Stimulated activated CD8-positive, alpha-beta memory T cell treated with anti-CD3 and anti-CD28 coated beads, Interleukin-7, amount 100 ng/mL, for 4 hours (primary cell): ENCODE measurements at places on chromosomes 12 and 14.

DNA sequence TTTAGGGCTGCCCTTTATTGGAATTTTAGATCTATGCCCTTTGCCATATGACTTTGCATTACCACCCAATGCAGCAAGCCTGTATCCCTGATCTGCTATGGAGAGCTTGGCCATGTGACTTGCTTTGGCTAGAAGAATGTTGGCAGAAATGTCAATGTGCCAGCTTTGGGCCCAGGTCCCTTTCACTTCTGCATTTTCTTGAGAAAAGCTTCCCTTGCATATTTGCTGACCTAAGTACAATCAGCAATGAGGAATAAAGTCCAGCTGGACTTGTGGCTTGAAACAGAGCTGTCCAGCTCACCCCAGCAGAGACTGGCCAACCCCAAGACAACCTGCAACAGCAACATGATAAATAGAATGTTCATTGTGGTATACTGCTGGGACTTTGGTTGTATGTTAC, 135.9 kb downstream of the PAH start:
- DNase-seq = no peak

- DNase-seq = no peak
Observed at GRCh38 chr12:92356425-92356824, 210.8 kb upstream of the BTG1 start.

DNA sequence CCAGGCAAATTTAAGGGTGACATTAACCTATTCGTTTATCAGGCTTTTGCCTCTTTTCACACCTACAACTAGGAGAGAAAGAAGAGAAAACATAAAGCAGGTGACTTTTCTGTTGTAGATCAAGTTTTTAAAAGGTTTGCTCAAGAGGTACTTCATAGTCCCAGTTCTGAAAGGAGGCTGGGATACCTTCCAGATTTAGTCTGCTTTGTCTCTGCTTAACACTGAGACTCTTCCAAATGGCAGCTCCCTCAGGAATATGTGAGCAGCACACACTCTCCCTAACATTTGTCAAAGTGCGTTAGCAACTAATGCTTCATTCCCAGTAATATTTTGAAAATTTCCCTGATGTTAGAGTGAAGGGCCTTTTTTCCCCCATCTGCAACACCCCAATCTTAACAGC, 133.7 kb upstream of the RASSF8 start:
- no peak for DNase-seq

DNA sequence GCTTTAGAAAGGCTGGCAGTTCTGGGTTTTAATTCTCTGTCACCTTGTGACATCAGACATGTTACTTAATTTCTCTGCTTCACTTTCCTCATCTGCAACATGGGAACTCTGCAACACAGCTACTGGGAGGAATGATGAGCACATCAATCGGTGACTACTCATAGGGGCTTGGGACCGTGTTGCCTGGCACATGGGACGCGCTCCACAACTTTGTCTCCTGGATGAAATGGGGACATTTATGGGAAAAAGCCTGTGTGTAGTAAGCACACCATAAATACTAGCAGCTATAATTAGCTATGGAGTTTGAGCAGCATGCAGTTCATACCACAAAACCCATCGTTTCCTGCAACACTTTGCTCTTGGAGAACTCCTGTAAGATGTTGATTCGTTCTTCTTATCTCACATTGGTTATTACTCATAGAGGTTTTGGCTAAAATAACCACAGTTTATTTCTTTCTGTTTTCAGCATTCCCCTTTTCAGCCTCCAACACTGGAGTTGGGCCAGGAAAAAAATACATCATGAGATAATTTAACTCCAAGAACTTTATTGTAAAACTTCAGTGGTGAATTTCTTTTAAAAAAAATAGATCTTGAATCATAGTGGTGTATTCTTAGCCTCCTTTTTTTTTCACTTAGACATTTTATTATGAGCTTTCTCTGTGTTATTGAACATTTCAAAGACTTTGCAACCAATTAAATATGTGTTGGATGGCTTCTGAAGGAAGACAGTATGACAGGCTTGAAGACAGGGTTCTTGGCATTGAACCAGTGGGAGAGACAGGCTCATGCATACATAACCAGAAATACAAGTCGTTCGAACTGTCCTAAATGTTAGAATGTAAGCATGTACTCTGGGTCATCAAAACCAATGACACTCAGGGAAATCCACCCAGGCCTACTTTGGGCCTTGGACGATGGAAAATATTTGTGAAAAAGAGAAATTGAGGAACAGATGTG, 72.7 kb downstream of the RIN3 start:
- no peak for DNase-seq

- DNase-seq = no peak
Observed at GRCh38 chr12:15726027-15726877, 62.9 kb downstream of the EPS8 start.

DNA sequence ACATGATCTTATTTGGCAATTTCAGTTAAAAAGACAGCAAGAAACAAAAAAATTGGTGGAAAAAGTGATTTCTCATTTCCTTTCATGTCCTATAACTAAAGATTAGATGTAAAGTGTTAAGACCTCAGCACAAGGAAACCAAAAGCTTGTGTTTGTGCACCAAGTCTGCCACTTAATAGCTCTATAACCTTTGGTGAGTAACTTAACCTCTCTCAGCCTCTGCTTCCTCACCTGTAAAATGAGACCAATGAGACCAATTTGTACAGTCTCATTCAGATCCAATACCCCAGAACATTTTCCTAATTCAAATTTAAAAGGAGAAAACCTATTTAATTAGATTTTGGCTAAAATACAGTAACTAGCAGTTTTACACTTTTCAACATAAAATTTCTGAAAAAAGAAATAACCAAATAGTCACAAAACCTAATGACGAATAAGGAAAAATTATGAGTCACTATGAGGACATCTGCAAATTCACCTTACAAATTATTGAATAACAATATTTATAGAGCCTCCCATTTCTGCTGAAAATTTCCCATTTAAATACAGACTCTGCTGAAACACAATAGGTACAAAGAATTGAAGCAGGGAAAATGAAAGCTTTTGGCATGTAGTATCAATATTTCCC, 71.1 kb downstream of the EPS8 start:
- DNase-seq = no peak

DNA sequence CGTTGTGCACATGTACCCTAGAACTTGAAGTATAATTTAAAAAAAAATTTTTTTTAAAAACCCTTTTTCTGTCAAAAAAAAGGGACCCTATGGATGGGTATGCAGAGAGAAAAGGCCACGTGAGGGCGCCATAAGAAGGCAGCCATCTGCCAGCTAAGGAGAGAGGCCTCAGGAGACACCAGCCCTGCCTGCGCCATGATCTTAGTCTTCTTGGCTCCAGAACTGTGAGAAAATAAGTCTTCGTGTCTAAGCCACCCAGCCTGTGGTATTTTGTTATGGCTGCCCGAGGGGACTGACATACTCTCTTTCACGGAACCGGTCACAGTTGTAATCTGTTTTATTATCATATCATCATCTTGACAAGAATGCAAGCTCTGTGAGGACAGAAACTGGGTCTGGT, 174.8 kb downstream of the EFCAB11 start:
- no peak for DNase-seq

- no peak for DNase-seq
Observed at GRCh38 chr12:125001636-125002035, 8.2 kb downstream of the BRI3BP start.

GRCh38 chr12:130203151-130203550, 40.9 kb downstream of the FZD10 start:
- no peak for DNase-seq

GRCh38 chr12:72406111-72406510, 133.9 kb downstream of the TRHDE start:
- no peak for DNase-seq

DNA sequence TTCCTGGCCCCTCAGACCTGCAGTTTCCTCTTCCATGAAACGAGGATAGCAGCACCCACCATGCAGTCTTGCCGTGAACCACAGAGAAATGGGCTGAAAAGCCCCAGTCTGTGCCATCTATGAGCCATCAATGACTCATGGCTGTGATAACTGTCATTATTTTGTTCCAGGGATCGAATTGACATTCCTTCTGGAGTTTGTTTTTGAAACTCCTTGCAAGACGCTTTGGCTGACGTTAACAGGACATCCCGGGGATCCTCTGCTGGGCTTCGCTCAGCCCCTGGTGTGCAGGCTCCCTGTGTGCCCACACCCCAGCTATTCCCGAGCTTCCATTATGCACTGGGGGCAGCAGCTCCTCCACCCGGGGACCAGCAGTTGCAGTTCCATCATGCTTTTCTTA, 33.8 kb downstream of the MMAB start:
- no peak for DNase-seq

DNA sequence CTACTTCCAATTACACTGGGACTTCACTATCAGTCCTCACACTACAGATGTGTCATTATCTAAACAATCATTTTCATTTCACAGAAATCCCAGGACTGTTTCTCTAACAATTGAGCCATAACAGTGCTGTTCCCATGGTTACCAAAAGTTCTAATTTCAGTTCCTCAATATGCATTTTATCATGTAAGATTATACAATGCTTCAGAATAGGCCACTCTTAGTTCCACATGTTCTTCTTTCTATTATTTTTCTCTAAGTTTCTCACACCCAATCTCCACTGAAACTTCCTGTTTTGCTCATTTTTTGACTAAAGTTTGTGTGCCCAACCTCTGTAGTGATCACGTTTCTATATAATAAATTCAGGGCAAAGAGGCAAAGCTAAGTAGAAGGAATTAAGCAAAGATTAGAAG, 185.8 kb downstream of the DUSP6 start:
- no peak for DNase-seq

GRCh38 chr12:57623811-57624390, 9.1 kb downstream of the B4GALNT1 start:
- DNase-seq = no peak

GRCh38 chr12:77847680-77848431, 17.2 kb downstream of the NAV3 start:
- no peak for DNase-seq

- no peak for DNase-seq
Observed at GRCh38 chr12:63064080-63064479, 86.9 kb downstream of the AVPR1A start.

- peak; percentile 21 for DNase-seq
Observed at GRCh38 chr14:70955543-70956480, 48.6 kb downstream of the PCNX1 start.

- DNase-seq = no peak
Observed at GRCh38 chr12:3428631-3429030, 62.4 kb upstream of the PRMT8 start.

GRCh38 chr12:65566751-65567150, 257.5 kb upstream of the HMGA2 start:
- no peak for DNase-seq

GRCh38 chr12:110084314-110085015, 36.1 kb upstream of the C12orf76 start:
- no peak for DNase-seq

- no peak for DNase-seq
Observed at GRCh38 chr12:89230376-89231315, 121.7 kb downstream of the DUSP6 start.

DNA sequence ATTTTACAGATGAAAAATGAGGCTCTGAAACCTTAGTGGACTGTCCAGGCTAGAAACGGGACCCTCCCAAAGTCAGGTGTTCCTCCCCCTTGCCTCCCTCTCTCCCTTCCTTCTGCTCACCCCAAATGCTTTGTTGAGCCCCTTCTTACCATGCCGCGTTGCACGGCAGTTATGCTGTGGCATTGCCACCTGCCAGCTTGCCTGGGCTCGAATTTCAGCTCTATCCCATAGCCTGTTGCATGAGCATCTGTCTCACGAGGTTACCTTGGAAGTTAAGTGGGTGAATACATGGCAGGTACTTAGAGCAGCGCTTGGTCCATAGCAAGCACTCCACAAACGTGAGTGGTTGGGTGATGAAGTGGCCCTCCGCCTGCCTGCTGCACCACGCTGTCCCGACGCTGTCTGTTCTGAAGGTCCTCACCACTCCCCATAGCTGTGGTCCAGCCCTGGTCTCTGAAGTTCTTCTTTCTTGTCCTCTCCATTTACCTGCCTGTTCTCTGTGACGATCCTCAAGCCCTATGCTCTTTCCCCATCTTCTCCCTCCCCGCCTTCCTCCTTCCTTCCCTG, 269.9 kb downstream of the CACNA1C start:
- DNase-seq = no peak

GRCh38 chr12:27780612-27781408, 774 bp upstream of the MANSC4 start:
- DNase-seq = peak; percentile 12

DNA sequence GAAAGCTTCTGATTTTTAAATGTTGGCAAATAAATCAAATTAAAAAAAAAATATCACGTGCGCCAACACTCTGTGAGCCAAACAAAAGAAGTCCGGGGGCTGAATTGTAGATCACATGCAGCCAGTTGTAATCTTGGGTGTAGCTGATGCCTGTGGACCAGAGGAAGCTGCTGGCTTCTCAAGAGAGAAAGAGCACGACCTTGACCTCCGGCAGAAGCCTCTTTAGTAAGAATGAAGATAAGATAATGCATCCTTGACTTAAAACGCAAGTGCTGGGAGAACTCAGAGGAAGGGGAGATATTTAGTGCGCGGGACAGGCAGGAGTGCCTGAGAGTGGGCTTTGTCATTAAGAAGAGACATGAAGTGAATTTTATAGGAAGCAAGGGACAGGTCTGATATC, 162.8 kb upstream of the TBX3 start:
- no peak for DNase-seq

DNA sequence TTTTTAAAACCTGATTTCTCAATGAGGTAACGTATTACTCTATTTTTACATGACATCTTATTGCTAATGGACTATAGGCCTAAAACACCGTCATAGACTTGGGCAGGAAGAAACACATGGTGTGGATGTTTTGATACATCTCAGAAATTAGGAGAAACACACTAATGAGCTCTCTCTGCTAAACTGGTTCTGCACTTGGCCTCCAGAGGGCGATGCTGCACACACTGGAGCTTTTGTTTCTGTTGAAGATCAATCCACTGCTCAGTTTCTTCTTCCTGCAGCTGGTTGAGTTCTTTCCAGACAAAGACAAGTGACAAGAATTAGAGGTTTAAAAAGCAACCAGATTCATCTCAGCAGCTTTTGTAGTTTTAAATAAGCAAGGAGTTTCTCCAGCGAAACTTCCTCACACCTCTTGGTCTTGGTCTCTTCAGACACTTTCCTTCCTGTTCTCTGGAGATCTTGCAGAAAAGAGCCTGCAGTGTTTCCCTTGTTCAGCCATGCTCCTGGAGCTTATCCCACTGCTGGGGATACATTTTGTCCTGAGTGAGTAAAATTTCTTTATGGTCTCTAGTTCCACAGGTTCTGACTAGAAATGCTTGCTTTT, 178.5 kb upstream of the OR4E1 start:
- peak; percentile 47 for DNase-seq

DNA sequence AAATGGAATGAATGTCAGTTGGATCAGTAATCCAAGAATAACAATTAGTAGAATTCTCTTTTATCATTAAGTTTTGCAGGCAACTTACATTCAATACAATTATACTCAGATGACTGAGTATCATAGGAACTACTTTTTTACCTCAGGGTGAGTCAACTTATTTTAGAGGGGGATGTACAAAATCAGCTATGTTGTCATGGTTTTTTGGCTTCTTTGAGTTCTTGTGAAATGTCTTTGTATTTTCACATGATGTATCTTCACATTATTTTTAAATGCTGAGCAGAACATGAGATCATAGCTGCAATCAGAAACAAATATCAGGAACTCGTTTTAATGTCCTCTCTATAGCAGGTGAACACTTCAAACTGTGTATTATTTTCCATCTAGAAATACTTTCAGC, 65.3 kb upstream of the PTPRR start:
- DNase-seq = no peak

GRCh38 chr12:115672086-115672485, 605.4 kb downstream of the MED13L start:
- no peak for DNase-seq
